ENCODE measurements at places on chromosomes 3 and 15.
A peak's percentile ranks its signal among the peaks of the same experiment; 100 is the strongest.

GRCh38 chr3:45112939-45113338 lies 33.2 kb downstream of the CDCP1 start:
- DNase-seq, result no peak

GRCh38 chr3:164332831-164333802 lies 745.2 kb downstream of the SI start:
- DNase-seq, result no peak

DNA sequence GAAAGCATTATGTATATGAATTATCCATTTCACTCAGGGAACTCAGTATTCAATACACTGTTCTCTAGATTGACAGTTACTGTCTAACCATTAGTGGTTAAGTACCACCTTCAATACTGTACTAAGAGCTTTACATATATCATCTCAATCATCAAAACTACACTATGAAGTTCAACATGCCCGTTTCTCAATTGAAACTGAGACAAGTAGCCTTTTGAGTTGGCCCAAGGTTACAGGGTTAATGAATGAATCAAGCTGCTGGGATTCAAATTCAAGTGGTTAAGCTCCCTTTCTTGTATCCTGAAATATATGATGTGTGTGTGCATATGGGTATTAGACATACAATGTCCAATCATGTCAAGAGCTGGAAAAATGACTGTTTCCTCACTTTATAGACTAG lies 5.8 kb downstream of the TASOR start:
- DNase-seq, result no peak

- no peak for DNase-seq
Measured at GRCh38 chr15:84840255-84840654, 23.1 kb downstream of the ALPK3 start.

DNA sequence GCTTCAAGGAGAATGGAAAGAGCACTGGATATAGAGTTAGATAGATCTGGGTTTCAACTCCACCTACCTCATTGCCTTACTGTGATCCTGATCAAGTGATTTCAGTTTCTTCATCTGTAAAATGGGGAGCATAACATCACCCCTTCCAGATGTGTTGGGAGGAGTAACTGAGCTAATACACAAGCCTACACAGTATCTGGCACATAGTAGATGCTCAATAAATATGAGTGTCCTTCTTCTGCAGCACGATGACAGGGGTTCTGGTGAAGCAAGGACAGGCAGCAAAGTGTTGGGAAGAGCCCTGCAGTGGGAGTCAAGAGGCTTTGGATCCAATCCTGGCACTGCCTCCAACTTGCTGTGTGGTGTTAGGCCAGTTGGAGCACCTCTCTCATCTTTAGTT lies 270.0 kb downstream of the UACA start:
- DNase-seq, result no peak

GRCh38 chr3:134371542-134372324 lies 2.5 kb downstream of the AMOTL2 start:
- DNase-seq, result no peak

DNA sequence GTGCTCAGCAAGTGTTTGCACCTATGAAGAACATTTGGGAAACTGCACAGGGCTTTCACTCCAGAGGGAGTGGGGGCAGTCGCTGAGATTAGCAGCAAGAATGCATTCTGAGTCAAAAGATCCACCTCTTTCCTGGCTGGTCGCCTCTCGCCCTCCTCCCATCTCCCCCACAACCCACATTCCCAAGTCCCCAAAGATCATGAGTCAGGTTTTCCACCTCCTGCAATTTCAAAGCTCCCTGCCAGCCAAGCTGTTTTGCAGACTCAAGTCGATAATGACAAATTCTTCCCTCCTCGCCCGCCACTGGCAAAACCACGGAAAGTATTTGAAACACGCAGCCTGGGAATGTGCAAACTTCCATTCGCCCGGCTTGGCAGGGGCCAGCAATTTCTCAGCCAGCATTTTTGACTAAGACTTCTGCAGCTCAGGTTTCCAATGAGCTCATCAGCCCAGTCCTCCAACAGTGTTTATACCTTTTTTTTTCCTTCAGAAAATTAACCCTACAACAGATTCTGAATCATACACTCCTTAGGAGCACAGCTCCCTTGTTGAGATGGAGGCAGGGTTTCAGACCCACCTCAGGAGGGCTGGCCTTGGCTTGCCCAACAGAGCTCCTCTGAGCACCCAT lies 181.4 kb downstream of the SMAD6 start:
- DNase-seq, result peak; percentile 12

GRCh38 chr3:160449636-160450598 lies at the start of gene TRIM59:
Gene TRIM59 (minus strand): TSS chr3:160449786. CDS start chr3:160439183, 10,603 bp downstream.
- DNase-seq, result peak; percentile 98
